NCI-H187 treated with DMSO at 0.1 percent for 48 hours (cell line): ENCODE measurements at places on chromosomes 7 and 10.

DNA sequence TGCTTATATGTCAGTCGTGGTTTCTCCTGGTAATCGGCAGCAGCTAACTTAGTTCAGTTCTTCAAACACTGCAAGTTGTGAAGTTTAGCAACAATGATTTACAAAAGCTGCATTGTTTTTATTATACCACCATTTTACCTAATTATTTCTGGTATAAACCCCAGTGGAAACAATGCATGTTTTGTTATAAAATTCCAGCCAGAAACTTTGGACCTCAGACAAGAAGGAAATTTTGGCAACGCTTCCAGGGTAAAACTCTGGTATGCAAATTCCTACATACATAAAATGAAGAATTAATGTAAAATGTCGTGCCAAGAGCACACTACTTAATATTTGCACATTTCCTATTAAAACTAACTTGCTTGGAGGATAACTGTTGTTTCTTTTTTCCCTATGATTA lies 277.4 kb upstream of the LYZL1 start:
- DNase-seq, result no peak

- no peak for DNase-seq
Observed at GRCh38 chr10:133032231-133032630, 55.5 kb upstream of the ADGRA1 start.

DNA sequence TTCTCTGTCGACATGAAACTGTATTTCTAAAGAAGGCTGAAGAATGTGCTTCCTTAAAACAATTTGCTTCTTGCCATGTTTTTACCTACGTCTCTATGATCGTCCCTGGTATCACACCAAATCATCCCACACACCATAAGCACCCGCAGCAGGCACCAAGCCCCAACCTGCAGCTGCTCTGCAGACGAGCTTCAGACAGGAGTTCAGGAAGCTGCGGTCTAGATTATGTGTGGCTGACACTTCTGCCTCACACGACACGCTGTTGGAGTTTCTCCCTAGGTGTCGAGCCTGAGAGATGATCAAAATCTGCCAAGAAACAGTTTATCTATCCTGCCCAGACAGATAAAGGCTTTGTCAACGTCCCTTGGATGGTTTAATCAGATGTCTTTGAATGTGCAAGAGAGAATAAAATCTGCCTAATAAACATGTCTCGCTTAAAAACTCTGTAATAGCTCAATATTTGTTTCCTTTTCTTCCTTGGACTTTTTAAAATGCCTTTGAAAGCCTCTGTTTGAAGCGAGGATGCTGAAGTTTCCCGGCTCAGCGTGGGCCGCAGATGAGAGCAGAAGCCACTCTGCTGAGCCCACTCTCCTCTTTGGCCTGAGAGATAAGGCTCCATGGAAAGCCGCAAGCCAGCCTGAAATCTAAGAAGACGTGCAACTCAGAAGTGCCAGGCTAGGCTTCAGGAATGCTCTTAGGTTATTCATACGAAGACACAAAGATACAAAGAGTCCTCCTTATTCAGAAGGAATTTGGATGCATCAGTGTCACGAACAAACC lies 158.3 kb upstream of the PFKP start:
- no peak for DNase-seq

DNA sequence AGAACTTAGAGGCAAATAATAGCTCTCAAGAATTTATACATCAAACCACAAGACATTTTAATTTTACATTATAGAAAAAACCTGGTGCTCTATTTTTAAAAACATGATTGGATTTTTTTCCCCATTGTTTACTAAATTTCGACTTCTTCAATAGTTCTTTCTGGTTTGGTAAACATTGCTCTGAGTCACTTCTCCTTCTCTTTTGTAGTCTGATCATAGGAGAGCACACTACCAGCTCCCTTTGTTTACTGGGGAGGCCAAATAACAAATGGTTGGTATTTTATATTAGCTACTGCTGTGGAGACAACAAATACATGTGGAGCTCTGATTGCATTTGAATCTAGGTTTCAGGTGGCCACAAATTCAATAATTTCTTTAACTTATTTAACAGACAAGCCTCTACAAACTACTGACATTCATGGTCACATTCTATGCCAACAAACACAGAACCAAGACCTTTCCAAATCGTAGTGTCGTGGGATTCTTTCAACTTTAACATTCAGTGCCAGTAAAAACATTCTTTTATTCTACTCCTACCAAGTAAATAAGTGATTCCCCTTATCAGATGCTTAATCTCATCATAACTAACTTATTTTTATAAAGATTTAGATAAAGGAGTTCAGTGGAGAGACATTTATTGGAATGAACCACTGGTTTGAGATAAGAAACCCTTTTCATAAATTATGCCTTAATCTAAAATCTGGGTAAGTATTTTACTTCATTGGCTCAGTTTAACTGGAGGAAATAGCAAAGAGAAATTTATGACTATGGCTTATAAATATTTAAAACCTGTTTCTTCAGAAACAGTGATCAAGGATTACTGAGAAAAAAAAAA lies 17.7 kb upstream of the FXYD4 start:
- no peak for DNase-seq

- DNase-seq, result no peak
Observed at GRCh38 chr7:84524714-84525694, 330.4 kb upstream of the SEMA3A start.

GRCh38 chr10:3755440-3756359 lies 29.3 kb downstream of the KLF6 start:
- DNase-seq, result no peak

DNA sequence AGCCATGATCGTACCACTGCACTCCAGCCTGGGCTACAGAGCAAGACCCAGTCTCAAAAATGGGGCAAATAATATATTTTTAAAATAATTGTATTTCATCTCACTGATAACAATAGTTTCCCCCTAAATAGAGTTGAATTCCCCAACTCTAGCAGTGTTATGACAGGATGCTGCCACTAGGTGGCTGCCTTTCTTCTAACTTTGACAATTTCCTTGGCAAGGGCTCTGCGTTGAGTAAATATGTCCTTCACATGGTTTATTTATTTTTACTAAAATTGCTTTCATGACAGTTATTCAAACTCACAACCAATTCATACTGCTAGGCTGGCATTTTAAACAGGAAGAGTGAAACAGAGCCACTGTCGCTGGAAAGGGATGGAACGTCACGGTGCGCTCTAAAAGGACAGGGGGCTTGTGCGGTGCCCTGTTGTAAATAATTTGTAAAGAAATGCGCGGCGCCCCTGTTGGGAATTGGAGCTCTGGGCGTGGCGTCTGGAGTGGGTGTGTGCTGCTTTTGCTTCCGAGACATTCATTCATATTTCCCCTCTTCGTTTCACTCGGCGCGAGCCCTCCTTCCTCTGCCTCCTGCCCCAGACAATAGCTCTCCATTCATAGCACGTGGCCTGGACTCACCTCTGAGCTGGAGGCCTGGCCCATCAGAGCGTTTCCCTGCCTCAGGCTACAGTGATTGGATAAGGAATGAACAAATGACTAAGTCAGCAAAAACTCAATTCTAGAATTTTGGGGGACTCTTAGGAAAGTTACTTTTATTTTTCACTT lies 20.5 kb upstream of the PITRM1 start:
- DNase-seq, result no peak

GRCh38 chr10:1152386-1153250 lies 96.4 kb downstream of the WDR37 start:
- DNase-seq, result no peak

- no peak for DNase-seq
Observed at GRCh38 chr10:47332946-47333345, 10.7 kb downstream of the GDF2 start.

DNA sequence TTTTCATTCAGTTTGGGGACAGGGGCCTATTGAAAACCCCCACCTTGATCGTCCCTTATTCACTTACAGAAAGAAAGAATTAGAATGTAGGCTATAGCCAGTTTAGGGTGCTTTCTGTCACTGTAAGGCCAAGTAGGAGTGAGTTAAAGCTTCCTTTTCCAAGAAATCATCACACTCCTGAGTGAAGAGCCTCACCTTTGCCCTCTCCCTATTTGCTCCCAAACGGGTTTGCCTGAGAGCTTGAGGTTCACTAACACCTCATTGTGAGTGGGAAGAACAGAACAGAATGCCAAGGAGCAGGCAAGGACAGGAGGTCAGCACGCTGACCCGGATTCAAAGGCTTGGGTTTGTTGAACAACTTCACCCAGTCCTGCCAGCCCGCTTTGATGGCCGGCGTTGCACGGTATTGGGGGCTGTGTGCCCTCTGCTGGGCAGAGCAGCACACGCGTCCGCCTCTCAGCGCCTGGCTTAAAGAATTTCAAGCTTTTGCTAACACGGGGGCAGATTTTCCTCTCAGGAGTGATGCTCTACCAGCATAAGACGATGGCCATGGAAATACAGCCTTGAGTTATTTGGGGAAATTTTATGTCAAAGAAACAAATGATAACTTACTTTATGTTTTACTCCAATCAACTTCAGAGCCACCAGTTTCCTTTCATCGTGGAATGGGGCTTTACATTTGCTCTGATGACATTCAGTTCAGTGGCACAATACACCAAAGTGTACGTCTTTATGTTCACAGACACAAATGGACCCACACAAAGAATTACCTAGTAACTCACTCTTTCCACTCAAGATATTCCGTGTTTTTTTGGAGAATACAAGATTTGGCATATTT lies 470.0 kb downstream of the SUGCT start:
- no peak for DNase-seq

DNA sequence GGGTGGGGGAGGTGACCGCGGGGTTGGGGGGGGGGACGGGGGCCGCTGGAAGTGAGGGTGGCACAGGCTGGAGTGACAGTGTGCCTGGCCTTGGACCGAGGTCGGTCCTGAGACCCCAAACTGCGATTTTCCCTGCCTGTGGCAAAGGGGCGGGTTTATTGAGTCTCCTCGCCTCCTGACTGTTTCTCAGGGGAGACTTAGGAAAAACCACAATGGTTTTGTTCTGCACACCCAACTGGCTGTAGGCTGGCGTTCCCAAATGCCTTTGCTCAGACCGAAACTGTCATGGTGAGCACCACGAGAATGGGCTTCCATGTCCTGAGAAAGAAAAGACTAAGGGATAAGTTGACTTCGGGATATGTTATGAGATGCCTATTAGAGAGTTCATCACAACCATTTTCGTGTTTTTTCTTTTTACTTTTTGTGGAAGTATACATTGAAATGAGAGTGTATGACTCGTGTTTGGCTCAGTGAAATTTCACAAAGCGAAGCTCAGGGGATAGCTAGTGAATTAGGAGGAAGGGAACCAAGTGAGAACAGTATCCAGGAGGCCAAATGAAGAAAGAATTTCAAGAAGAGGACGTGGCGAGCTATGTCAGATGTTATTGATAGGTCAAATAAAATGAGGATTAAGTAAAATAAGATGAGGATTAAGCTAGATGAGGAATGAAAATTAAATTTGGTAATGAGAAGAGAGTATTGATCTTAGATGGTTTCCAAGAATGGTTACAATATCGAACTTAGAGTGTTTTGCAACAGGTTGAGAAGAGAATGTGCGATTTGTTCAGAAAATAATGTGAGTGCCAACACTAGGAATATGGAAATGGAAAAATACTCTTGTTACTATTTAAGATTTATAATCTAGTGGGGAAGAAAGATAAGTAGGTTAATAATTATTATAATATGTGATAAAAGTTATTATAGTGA lies 918 bp downstream of the NET1 start:
- no peak for DNase-seq

GRCh38 chr7:35258125-35258867 lies 4.4 kb upstream of the TBX20 start:
- DNase-seq, result no peak

DNA sequence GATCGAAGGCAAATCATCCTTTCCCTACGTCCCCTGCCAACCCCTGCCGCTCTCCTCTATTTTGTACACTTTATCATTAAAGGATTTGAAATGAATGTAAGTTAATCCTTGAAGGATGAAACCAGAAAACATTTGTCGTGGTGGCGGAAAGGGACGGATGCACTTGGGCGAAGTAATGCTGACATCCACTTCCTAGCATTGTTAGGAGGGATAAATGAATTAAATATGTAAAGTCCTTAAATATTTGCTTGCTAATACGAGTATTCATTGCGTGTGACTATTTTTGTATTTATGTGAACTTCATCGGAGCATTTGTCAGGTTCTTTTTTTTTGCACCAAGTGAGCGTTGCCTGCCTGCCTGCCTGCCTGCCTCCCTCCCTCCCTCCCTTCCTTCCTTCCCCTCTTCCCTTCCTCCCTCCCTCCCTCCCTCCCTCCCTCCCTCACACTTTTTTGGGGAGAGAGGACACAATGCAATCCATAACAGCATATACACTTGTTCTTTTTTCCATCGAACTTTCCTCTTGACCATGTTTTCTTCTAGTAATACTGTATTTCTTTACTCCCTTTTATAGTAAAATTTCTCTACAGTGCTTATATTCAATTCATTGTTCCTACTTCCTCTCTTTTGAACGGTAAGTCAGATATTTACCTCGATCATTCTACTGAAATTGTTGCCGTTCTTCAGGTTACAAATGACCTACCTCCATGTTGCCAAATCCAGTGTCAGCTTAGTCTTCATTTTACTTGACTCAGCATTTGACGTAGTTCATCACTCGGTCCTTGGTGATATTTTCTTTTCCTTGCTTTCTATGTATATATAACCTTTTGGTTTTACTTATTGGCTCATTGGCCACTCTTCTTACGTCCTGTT lies 831 bp downstream of the CCDC7 start:
- DNase-seq, result no peak

DNA sequence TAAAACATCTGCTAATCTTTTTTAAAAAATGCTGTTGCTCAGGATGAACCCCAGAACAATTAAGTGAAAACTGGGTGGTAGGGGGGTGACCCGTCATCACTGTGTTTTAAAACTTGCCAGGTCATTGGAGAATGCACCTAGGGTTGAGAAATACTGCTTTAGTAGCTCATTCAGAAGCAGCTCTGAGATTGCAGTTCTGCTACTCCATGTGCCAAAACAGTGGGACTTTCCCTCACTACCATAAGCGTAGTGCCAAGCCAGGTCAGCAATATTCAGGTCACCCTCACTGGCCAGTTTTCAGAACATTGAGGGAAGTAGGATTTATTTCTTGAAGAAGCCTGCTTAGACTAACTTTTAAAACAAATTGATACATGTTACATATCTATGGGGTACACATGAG lies 5.2 kb downstream of the STEAP2 start:
- no peak for DNase-seq

DNA sequence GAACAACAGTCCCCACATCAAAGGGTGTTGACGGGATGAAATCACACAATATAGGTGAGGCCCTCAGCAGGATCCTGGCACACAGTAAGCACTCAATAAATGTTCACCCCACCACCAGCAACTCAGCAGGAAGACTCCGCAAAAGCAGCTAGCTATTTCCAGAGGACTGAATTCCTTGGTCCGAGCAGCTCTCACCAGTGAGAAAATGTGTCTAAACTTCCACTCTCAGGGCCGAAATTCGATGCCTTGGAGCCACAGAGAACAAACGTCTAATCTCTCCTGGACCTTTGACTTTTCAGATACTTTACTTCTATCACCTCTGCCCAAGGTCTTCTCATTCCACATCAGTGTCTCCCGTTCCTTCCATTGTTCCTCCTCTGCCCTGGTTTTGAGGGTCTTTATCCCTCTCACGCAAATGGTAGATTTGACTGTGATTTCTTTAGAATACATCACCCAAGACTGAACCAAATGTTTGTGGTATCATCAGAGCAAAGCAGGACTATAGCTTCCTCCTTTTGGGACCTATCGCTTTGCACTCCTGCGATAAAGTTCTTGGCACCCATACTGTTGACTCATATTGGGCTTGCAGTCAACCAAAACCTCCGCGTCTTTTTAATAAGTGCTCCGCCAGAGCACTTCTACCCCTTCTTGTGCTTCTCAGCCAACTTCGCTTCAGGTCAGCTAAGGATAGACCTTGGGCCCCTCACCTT lies 903 bp upstream of the NT5C2 start:
- no peak for DNase-seq
